ENCODE measurements at places on chromosomes 1 and 21. TPM values are rescaled to one million over a fixed set of nuclear protein-coding genes. Genes with fewer than 3 reads are reported as not detected.

CHRM3 gene
- 2.5 TPM for total RNA-seq

PCAT6 gene
- 0.22 TPM for total RNA-seq

CROCC gene
- total RNA-seq: 15.2 TPM

DNASE2B gene
- total RNA-seq: 0.09 TPM

UTS2 gene
- total RNA-seq: not detected

FNDC10 gene
- total RNA-seq: 0.62 TPM

CFHR4 gene
- not detected for total RNA-seq

CFHR2 gene
- not detected for total RNA-seq

MYBPH gene
- total RNA-seq: 109 TPM

TCHHL1 gene
- total RNA-seq: not detected

LRRC8B gene
- 2.5 TPM for total RNA-seq

MRAP gene
- not detected for total RNA-seq

PLEKHN1 gene
- not detected for total RNA-seq

PHGDH gene
- total RNA-seq: 50.6 TPM

Measured in muscle of leg (tissue), 16 donors.